Activated T-cell treated with anti-CD3 and anti-CD28 coated beads, Interleukin-2, amount 50 U/mL, for 24 hours (primary cell): ENCODE measurements at places on chromosomes 11 and 22.

- DNase-seq: no peak
These were observed 515 bp downstream of the CTR9 start for GRCh38 chr11:10751581-10751940.

DNA sequence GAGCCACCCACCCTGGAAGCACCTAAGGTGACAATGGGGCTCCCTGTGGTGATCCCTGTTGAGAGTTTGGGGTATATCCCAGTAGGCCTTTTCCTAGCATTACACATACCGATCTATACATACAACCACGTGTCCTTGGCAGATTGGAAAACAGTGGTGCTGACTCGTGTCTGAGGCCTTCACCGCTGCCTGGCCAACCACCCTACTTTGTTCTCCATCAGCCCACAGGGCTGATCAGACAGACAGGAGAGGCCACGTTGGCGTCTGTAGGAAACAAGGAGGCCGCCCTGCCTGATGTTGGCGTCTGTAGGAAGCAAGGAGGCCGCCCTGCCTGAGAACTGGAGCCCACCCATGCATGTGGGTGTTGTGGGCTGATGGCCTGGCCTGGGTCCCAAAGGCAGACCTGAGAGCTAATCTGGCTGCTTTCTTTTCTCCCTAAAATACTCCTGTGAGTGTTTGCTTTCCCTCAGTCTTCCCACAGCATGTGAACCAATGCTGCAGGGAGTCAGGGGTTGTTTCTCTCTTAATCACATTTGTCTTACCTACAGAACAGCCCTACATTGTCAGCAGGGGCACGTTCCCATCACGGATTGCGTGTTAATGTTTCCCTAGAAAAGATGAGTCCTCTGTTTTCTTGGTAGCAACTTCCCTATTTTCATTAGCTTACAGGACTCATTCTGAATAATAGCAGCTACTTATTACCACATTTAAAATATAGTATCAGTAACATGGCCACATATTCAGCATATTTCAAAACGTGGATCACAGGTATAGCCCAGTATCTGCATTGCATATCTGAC lies 57.2 kb downstream of the SBF1 start:
- no peak for DNase-seq

DNA sequence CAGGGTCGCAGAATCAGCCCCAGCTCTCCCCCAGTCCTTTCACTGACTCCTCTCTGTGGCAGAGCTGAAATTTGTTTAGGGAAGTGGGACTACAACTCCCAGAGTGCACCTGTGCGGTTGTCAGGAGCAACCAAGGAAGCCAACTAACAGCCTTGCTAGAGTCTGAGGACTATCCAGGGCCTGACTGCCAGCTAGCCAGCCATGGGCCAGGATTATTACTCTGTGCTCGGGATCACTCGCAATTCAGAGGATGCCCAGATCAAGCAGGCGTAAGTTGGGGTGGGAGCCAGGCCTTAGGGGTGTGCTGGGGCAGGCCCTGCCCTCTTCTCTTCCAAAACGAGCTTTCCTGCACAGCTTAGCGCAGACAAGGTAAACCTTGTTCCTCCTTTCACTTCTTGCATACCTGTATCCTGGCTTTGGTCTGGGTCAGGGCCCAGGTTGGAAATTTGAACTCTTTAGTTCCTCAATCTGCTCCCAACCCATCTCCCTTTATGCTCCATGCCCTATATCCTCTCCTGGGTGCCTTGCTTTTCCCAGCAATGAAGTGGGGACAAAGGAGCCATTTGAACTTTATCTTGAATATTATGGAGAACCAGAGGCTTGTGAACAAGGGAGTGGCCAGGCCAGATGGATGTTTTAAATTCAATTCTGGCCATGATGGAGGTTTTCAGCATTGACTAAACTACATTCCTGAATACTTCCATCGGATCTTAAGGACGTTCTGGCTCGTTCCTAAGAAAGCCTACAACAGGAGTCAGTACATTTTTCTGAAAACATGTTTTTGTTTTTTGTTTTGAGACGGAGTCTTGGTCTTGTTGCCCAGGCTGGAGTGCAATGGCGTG lies at the start of gene DNAJB13:
TSS of gene DNAJB13 (plus strand) at position 158 of the 842 bp plus-strand sequence. CDS start at position 202, 44 bp downstream.
- no peak for DNase-seq

- no peak for DNase-seq
These were observed 8.3 kb upstream of the SORL1-AS1 start for GRCh38 chr11:121460941-121461514.
